ENCODE measurements at places on chromosomes 3 and 15.

DNA sequence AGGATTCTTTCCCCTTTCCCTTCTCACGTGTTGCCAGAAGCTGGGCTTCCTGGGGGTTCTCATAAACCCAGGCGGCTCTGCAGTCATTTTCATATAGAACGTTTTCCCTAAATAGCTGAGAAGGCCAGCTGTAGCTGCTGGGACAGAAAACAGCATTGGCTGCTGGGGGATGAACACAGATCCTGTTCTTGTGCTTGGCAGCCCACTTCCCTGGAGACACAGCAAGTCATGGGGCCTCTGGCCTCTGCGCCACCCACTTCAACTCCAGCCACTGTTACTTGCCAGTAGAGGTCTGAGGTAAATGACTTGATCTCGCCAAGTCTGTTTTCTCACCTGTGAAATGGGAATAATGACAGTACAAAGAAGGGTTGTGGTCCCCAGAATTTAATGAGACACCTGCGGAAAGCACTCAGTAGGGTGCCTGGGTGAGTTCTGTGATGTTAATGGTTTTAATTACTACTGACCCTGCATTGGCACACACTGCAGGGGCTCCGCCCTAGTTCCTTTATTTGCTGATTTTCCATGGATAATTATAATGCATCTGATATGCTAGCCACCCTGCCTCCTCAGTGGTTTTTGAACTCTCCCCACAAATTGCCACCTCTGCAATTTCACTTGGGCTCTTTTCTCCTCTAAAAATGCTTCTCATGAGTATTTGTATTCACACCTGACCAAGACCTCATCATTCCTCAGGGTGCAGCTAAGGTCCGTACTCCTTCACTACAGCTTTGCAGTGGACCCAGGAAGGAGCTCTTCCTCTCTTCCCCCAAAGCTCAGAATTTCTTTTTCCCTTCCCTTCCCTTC lies 274.7 kb downstream of the RPLP1 start:
- no peak for DNase-seq

GRCh38 chr3:141441381-141442364 lies 45.2 kb upstream of the RASA2 start:
- peak; percentile 16 for DNase-seq

GRCh38 chr3:27824312-27825200 lies 102.4 kb upstream of the EOMES start:
- DNase-seq, result no peak

GRCh38 chr3:128706086-128706615 lies 19.8 kb upstream of the RAB7A start:
- no peak for DNase-seq

- no peak for DNase-seq
Measured at GRCh38 chr3:171307046-171307585, 153.1 kb downstream of the TNIK start.

DNA sequence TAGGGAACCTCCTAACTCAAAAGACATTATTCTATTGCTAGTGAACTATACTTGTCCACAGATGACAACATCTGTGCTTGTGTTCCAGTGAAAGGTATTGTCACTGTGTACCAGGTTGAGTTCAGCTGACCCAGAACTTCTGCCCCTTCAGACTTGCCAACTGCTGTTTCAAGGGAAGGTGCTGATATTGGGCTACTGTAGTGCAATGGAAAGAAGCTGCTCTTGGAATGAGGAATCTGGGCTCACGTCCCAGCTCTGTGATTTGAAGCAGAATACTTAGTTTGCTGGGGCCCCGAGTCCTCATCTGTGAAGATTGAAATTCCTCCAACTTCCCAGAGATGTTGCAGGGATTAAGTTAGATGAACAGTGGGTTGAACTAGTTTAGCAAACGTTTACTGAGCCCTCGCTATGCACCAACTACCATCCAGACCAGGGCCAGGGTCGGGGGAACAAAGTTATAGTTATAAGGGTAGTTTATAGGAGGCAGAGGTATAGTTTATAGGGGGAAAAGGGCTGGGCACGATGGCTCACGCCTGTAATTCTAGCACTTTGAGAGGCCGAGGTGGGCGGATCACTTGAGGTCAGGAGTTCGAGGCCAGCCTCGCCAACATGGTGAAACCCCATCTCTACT lies 15.9 kb upstream of the UMPS start:
- no peak for DNase-seq

GRCh38 chr3:166634091-166634746 lies 745.9 kb downstream of the ZBBX start:
- DNase-seq, result no peak

DNA sequence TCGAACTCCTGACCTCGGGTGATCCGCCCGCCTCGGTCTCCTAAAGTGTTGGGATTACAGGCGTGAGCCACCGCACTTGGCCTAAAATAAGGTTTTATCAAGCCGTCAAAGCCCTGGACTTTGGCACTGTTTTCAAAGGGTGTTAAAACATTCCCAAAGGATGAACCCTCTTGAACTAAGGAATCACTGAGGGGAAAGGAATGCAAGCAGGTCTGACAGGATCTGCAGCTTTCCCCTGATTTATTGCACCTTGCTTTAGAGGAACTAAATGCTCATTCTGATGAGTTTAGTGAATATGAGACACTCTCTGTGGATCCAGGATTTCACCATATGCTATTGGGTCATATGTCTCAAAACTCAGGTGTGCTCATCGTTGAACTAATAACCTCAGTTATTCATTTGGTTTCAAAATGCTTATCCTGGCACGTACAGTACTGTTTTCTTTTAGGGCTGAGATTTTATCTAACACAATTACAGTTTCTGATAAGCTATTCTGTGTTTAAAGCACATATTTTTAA lies 63.0 kb upstream of the TSC22D2 start:
- no peak for DNase-seq

DNA sequence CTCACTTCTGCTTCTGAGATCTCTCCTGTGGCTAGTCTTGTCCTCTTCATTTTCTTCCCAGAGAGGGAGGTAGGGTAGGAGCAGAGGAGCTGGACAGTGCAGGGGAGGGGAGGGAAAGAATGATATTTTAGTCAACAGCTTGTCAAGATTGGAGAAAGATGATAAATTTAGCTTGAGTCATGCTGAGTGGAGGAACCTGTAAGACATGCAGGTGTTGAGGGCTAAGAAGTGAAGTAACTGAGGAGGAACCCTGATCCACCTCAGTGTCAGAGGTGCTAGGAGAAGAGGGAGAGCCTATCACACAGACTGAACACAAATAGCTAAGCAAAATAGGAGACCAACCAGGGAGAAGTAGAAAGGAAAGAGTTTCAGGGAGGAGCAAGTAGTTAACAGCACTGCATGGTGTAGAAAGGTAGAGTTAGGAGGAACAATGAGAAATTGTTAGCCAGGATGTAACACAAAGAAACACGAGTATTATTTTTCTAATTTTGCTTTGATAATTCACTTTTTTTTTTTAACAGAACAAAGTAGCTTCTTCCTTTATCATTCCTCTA lies 108.2 kb upstream of the CHRM5 start:
- no peak for DNase-seq

- DNase-seq, result no peak
Measured at GRCh38 chr3:96657710-96658109, 156.7 kb upstream of the EPHA6 start.

DNA sequence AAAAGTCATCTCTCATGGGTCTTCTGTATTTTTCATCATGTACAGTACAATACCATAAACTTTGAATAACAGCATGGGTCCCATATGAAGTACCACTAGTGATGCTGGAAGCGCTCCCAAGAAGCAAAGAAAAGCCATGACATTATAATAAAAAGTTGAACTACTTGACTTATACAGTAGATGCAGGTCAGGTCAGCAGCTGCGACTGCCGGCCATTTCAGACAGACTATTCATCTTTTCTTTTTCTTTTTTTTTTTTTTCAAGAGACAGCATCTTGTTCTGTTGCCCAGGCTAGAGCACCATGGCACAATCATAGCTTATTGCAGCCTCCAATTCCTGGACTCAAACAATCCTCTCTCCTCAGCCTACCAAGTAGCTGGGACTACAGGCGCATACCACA lies 10.2 kb downstream of the RAF1 start:
- DNase-seq, result no peak

GRCh38 chr3:34511891-34512290 lies 713.5 kb downstream of the PDCD6IP start:
- no peak for DNase-seq

DNA sequence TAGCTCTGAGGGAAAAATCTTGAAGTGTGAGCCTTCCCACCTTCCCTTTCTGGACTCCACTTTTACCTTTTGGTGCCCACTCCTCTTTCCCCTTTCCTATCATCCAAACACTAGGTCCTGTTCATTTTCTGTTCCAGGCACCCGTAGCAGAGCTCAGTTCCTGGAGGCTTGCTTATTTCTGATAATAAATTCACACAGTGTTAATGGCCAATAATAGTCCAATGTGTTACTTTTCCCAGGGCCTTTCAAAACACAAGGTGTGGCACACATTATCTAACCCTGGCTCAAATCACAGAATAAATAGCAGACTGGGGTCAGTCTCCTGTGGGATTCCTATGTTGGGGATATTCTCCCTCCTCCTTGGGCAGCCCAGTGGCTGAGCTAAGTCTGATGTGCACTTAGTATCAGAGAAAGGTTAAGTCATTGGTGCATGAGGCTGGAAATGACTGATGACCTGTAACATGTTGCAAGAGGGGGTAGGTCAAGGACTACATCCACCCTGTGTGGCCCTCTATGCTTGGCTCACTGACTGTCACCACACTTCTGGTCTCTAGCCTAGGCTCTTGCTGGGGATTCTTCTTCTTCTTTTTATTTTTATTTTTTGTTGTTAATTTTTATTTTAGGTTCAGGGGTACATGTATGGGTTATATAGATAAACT lies 43.7 kb upstream of the ROPN1 start:
- DNase-seq, result no peak

- DNase-seq, result no peak
Measured at GRCh38 chr3:145967043-145967442, 193.9 kb downstream of the PLOD2 start.

GRCh38 chr3:111730143-111730542 lies 128.9 kb upstream of the PHLDB2 start:
- DNase-seq, result no peak

- DNase-seq, result no peak
Measured at GRCh38 chr15:38992506-38992905, 427.9 kb upstream of the RASGRP1 start.

- no peak for DNase-seq
Measured at GRCh38 chr15:77650265-77650664, 17.6 kb upstream of the LINGO1 start.

DNA sequence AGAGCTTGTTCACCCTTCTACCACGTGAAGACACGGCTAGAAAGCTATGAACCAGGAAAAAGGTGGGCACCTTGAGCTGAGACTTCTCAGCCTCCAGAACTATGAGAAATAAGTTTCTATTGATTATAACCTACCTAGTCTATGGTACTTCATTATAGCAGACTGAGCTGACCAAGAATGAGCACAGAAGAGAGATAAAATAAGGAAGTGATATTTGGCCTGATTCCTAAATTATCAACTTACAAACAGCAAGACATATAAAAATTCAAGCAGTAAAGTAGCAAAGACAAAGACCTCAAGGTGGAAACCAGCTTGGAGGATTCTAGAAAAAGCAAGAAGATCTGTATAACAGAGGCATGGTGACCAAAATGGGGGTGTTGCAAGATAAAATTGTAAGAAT lies 63.9 kb upstream of the OSTN start:
- DNase-seq, result no peak

GRCh38 chr3:56025326-56025725 lies 442.9 kb downstream of the ERC2 start:
- no peak for DNase-seq

- peak; percentile 21 for DNase-seq
Measured at GRCh38 chr3:100254168-100254777, 6.5 kb upstream of the TBC1D23 start.

DNA sequence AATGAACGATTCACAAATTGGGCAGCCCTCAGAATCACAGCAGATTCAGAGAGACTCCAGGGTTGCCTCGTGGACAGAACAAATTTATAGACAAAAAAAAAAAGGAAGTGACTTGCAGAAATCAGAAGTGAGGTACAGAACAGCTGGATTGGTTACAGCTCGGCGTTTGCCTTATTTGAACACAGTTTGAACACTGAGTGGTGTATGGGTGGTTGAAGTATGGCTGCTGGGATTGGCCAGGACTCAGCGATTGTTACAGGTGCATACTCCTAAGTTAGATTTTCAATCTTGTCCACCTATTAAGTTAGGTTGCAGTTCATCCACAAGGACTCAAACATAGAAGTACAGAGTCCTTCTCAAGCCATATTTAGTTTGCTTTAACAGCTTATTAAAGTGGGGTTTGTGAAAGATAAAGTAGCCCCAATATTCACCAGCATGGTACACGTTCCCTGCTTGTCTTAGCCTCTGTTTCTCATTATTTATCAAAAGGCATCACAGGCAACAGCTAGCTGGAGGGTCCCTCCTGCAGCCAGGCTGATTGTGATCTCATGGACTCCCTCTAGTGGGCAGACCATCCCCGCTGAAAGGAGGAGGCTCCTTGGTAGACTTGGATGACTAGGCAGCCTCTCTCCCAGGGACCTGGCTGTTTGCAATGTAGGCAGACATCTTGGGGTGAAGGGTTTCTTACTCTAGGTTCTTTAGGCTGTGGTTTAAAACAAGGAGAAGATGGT lies 17.6 kb upstream of the ALDH1L1 start:
- no peak for DNase-seq

GRCh38 chr3:156605686-156606605 lies 51.0 kb upstream of the SSR3 start:
- DNase-seq, result no peak

DNA sequence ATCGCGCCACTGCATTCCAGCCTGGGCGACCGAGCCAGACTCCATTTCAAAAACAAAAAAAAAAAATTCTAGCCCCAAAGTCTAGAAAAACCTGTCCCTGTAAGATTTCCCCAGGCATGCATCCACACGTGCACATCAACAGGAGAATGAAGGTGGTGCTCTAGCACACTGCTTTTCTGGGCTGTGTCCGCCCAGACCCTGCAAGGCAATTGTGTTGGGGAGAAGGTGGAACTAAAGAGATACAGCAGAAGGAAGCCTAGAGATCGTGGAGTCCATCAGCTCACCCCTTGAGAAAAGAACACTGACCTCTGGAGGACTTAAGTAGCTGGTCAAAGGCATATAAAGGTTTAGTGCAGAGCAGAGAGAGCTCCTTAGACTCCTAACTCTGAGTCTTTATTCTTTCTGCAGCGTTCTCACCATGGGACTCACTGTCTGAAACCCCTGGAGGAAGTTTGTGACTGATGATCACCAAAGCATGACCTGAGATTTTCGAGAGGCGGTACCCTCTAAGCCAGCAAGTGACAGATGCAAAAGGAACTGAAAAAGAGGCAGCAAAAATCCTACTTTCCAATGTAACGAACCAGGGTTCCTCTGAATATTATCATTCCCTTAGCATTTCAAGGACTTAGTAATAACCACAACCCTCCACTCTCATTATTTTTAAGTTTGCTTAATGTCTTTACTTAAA lies 179.8 kb downstream of the MEX3B start:
- DNase-seq, result no peak

DNA sequence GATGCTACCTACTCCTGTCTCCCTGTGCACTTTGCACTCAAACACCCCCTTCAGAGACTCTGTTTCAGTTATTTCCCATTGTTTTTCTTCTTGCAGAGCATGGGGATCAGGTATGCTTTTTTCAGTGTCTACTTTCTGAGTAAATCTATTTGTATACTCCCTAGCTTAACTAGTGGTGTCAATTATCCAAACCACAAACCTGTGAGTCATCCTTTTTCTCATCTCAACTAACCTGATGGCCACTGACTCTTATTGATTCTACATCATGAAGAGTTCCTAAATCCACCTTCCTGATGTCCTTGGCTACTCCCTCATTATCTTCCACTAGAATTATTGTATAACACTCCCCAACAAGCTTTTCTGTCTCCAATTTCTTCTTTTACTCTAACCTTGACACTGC lies 68.0 kb downstream of the DIPK2A start:
- DNase-seq, result no peak

GRCh38 chr15:34358367-34358766 lies 8.6 kb downstream of the LPCAT4 start:
- DNase-seq, result no peak

GRCh38 chr3:143295201-143296080 lies 175.9 kb downstream of the CHST2 start:
- DNase-seq, result no peak
